Aorta (tissue), 5 donors: ENCODE measurements at places on chromosomes 1 and 21. TPM values are rescaled to one million over a fixed set of nuclear protein-coding genes. Genes with fewer than 3 reads are reported as not detected.

FGR gene
- total RNA-seq: 12.1 TPM

RGS16 gene
- 9.2 TPM for total RNA-seq

CACHD1 gene
- 26.5 TPM for total RNA-seq

KRTAP11-1 gene
- not detected for total RNA-seq

NUF2 gene
- total RNA-seq: 1.2 TPM

KRTAP19-3 gene
- not detected for total RNA-seq

DISP1 gene
- total RNA-seq: 8.4 TPM

DNA sequence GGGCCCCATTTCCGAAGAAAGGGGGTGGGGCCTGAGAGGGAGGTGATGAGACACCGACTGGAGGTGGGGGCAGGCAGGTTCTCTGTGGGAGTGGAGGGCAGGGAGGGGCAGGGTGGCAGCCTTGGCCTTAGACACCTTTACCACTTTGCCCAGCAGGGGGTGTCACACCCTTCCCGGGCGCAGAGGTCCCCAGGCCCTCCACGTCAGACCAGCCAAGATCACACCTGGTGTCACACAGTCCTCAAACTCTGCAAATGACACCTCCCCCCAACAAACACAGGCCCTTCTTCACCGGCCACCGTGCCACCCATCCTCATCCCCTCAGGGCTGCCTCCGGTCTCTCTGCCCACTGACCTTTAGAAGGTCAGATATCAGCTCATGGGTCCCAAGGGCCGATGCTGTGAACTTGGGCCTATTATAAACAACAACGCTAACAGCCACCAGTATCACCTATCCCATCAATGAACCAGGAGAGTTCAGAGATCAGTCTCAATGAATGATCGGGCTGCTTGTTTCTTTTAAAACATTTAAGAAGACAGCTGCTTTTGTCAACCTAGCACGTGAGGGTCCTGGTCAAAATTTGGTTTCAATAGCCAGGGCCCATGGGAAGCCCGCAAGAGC is 103.9 kb downstream of the CASZ1 start:
- DNase-seq: no peak

- no peak for DNase-seq
Observed at GRCh38 chr1:77360256-77360655, 78.4 kb downstream of the AK5 start.

DNA sequence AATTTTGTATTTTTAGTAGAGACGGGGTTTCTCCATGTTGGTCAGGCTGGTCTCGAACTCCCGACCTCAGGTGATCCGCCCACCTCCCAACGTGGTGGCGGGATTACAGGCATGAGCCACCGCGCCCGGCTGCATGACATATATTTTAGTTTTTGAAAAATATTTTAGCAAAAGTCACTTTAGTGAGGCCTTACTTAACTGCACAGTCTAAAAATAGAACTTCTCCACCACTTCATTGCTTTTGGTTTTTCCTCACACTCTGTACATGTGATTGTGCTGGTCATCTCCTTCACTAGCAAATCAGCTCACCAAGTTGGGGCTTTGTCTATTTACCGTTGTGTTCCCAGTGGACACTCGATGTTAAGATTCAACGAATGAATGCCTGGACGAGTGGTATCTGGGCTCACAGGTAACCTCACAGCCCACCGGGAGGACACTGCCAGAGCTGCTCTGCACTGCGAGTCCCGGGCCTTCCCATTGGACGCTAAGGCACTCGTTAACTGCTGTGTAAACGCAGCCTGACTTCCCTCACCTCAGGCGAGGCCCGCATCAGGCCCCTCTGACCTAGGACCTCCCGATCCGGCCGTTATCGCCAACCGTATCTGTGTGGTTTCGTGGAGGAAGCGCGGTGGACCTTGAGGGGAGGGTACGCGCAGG is 14.0 kb upstream of the ZNF692 start:
- DNase-seq: peak; percentile 74

GRCh38 chr1:214552174-214552608 is 789 bp upstream of the PTPN14 start:
- peak; percentile 76 for DNase-seq

DNA sequence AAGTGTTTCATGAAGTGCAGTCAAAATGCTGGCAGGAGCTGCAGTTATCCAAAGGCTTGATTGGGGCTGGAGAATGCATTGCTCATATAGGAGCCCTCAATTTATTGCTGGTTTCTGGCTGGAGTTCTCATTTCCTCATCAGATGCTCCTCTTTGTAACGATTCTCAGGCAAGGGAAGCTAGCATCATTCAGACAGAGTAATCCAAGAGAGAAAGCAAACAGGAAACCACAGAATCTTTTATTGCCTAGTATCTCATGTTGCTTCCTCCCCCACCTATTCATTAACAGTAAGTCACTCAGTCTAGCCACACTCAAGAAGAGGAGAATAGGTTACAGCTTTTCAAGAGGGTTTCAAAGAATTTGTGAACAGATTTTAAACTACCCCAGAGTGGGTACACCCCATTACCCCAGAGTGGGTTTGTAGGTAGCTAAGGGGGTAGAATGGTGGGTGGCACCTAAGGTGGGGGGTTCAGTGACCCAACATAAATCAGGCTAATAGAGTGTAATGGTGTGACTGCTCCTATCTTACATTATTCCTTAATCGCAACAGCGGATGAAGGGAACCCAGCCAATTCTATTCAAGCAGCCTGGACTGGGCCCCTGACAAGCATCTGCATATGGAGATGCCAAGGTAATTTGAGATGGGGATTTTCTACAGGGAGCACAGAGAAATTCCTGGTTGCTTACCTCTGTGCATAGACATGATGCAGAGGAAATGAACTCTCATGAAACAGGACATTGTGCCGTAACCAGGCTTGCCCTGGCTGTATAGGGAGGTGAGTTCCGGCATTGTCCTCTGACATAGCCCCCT is 67.1 kb downstream of the KCNJ15 start:
- DNase-seq: no peak

DNA sequence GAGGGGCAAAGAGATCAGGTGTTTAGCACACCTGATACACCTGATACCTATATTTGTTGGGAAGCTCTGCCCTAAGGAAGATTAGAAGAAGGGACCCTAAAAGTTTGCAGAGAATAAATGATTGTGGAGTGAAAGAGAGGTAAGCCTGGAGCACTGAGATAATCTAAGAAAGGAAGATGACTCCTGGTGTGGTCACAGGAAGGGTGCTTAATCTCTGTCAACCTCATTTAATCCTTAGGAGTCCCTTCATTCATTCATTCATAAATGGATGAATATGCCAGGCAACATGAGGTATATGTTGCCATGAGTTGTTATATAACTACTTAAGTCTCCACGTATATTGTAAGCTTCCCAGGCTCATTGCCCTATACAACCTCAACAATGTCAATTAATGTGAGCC is 16.2 kb upstream of the MNDA start:
- DNase-seq: no peak

DNA sequence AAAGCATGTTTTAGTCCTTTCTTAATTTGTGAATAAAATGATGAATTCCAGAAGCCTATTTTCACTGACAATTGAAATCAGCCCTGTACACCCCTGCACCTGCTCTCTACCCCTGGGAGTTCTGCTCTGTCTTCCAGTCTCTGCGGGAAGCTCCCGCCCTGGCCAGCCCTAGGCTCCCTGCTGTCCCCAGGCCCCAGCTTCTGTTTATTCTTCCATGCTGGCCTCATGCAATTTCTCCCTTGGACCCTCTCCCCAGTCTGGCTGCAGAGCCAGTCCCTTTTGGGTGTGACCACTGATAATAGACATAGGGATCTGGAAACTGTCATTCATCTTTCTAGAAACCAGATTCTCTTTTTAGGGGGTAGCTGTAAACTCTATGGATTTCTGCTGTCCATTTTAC is 258.6 kb downstream of the GRIK3 start:
- DNase-seq: no peak

GRCh38 chr1:94014635-94015488 is 105.6 kb upstream of the GCLM start:
- no peak for DNase-seq

GRCh38 chr1:8017495-8018197 is 8.5 kb downstream of the ERRFI1 start:
- DNase-seq: no peak

DNA sequence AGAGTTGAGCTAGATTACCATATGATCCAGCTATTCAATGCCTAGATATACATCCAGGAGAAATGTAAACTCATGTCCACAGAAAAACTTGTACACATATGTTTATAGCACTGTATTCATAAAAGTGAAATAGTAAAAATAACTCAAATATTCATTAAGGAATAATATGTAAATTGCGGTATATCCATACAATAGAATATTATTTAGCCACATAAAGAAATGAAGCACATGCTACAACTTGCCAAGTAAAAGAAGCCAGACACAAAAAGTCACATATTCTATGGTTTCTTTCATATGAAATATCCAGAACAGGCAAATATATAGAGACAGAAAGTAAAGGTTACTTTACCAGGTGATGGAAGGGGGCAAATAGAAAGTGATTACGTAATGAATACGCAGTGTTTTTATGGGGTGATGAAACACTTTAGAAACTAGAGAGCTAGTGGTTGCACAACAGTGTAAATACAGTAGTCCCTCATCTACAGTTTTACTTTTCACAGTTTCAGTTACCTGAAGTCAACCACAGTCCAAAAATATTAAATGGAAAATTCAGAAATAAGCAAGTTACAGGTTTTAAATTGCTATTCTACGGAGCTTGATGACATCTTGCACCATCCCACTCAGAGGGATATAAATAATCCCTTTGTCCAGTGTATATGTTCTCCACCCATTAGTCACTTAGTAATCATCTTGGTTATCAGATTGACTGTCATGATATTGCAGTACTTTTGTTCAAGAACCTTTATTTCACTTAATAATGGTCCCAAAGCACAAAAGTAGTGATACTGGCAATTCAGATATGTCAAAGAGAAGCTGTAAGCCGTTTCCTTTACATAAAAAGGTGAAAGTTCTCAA is 62.3 kb downstream of the ZNF644 start:
- no peak for DNase-seq

DNA sequence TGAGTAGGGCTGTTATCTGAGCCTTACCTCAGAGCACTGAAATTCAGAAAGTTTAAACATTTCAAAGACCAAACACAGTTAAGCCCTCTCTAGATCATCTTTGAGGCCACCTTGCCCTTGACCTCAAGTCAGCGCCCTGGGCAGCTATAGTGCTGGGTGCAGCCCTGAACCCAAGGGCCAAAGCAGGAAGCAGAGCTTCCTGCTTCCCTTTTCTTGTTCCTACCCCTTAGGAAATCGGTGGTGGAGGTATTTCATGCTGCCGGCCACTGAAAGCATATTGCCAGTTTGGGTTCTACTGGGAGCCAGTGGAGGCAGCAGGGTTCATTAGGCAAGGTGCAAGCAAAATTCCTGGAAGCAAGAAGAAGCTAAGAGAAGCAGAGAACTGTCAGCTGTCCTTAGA is 26.1 kb downstream of the CD244 start:
- no peak for DNase-seq
